ENCODE measurements at places on chromosomes 7 and 10.
A peak's percentile ranks its signal among the peaks of the same experiment; 100 is the strongest.

DNA sequence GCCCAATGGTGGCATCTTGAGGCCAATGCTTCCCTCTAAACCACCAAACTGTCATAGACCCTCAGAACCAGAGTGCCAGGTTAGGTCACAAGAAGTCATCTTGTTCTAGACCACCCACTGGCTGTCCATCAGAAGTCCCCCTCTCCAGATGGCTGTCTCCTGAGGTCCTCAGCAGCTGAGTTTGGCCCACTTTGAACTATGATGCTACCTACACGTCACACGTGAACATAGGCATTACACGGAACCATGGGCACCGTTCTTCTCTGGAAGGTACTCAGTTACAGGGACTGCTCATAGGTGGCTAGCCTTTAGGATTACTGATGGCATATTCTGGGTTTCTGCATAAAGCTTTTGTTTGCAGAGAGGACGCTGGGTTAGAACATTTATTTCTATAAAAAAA lies 166.4 kb downstream of the ADAM12 start:
- DNase-seq = no peak

DNA sequence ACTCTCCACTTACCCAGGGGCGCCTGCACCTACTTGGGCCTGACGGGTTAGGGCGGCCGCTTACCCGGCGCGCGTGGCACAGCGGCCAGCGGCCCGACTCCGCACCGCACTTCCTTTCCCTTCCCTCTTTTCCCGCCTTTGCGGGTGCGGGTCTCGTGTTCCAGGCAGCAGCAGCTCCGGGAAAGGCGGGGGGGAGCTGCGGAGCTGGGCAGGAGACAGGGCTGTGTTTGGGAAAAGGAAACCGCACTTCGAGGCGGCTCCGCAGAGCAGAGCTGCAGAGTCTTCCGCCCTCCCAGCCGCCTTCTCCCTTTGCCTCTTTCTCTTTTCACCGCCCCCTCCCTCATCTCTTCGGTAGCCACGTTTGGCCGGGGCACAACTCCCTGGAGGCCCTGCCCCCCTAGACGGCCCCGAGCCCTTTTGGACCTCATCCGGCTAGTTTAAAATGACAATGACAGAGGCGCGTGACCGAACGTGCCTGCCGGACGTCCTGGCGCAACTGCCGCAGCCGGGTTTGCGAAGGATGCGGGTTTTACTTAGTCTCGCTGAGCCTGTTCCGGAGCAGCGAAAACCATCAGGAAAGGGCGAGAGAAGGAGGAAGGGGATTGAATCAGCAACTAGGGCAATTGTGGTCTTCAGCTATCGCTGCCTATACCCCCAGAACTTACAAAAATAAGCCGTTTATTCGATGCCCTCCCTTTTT lies 7.9 kb upstream of the PAX2 start:
- no peak for DNase-seq

DNA sequence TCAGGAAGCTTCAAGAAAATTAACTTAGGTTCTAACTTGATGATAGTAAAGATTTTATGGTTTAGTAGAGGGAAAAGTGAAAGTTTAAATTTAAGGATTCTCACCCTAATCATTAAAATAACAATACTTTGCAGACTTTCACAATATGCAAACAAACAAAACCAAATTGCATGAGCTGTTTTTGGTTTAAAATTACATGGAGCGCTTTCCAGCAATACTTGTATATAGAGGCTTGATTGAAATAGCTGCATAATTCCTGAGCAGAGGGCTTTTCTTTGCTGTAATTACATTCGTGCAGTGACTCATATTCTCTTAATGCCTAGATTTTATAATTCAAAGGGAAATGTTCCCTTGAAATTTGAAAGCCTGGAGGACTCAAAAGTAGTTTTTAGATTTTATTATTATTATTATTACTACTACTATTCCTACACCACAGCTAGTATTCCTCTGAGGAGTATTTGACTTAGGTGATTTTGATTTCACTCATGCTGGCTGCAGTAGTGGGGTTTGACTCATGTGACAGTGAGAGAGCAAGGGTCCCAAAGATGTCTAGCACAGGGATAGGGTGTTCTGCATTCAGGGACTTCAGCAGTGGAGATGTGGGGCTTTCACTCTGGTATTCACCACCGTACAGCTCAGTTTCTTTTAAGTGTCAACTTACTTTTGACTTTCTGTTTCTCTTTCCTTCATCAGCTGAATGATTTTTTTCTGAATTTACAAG lies 138.1 kb downstream of the ADAM22 start:
- no peak for DNase-seq

DNA sequence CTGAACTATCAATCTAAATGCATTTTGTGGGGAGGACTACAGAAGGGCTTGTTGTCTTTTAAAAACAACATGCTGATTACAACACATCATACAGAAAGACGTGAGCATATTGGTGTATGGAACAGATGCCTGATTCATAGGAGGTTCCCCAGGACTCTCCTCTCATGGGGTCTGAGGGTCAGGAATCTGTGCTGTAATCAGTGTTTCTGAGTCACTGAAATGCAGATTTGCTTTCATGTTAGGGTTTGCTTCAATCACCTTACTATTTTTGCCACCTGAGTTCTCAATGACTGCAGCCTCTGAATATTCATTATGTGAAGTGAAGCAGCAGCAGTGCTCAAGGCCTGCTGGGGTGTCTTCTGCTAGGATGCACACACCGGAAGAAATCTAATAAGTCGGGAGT lies 550 bp upstream of the ANK3 start:
- no peak for DNase-seq

GRCh38 chr10:46325021-46325420 lies 38.2 kb downstream of the ANTXRL start:
- DNase-seq = no peak

- DNase-seq = no peak
Observed at GRCh38 chr10:42951486-42952251, 125.2 kb upstream of the RET start.

DNA sequence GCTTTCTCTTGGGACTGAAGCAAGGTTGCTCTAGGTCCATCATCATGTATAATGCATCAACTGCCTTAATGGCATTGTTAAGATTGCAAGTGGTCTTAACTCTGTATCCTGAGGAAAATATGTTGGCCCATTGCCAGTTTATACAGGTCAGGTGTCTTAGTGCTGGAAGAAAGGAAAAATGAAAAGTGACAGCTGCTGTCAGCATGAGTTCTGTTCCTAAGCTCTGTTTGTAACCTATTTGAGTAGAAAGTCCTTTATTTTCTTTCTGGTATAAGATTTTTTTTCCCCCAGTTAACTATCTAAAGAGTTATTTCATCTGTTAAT lies 127.2 kb downstream of the SRI start:
- no peak for DNase-seq

GRCh38 chr10:5665373-5666007 lies 905 bp downstream of the ASB13 start:
- no peak for DNase-seq

DNA sequence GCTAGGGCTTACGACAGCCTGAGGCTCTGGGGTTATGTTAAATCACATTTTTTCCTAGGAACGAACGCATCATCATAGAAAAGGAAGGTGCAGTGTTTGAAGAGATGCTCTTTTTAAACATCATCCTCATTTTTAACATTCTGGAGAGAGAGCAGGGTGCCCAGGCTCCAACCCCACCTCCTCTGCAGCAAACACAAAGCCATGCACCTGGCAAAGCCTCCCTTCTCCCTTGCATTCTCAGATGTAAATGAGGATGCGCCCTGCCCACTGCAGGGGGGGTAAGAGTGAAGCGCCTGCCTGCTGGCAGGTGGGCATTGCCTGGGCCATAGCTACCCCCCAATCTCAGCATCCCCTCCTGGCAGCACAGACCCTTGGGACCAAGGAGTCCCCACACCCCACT lies 92.4 kb downstream of the PTPRN2 start:
- no peak for DNase-seq

- no peak for DNase-seq
Observed at GRCh38 chr10:17847585-17848296, 38.6 kb downstream of the MRC1 start.

- DNase-seq = no peak
Observed at GRCh38 chr7:7177044-7177517, 5.3 kb upstream of the C1GALT1 start.

DNA sequence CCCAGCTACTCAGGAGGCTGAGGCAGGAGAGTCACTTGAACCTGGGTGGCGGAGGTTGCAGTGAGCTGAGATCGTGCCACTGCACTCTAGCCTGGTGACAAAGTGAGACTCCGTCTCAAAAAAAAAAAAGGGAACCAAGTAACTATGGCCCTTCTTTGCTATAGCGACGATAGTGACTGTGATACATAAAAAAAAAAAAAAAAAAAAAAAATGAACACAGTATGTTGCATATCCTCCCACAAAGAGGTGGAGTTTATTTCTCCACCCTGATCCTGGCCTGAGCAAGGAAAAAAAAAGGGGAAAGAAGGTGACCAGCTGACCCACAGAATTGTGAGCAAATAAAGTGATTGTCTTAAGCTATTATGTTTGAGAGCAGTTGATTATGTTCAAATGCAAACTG lies 42.3 kb upstream of the STEAP1B start:
- no peak for DNase-seq

DNA sequence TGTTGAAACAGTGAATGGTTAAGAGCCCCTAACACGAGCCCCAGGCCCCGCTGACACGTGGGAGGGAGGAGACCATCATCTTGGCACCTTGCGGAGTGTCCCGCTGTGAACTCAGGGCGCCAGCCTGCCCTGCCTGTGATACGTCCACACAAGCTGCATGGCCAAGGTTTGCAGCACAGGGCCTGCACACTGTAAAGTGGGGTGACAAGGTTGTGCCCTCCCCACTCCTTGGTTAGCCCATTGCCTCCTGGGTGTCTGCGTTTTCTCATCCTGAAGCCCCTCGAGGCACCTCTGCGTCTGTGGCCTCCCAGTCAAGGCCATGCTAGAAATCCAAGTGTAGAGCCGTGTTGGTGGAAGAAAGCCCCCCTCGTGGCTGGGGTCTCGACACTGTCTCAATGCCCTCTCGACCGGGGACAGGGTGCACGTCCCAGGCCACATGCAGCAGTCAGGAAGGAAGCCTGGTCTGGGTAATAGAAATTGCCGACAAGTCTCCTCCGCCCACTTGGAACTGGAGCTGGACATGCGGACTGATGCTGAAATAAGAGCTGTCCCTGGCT lies 192.1 kb downstream of the DNAJB6 start:
- no peak for DNase-seq

DNA sequence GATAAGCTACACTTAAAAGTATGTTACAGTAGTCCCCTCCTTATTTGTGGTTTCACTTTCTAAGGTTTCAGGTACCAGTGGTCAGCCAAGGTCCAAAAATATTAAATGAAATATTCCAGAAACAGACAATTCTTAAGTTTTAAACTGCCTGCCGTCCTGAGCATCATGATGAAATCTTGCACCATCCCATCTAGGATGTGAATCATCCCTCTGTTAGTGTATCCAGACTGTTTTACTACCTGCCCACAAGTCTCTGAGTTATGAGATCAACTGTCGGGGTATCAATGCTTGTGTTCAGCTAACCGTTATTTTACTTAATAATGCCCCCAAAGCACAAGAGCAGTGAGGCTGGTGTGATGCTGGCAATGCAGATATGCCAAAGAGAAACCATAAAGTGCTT lies 11.4 kb downstream of the KDM7A start:
- DNase-seq = no peak

GRCh38 chr7:96321031-96321657 lies 754 bp downstream of the SLC25A13 start:
- DNase-seq = peak; percentile 63

- DNase-seq = peak; percentile 39
Observed at GRCh38 chr10:72158176-72158575, 57.6 kb upstream of the ANAPC16 start.

- no peak for DNase-seq
Observed at GRCh38 chr10:78457804-78458482, 424.3 kb downstream of the RPS24 start.

GRCh38 chr10:43132867-43133787 lies 5.1 kb upstream of the CSGALNACT2 start:
- no peak for DNase-seq

Measured in hypothalamus (tissue), 51 donors.